ENCODE measurements at places on chromosomes 1 and 21.

GRCh38 chr21:41784456-41785102 is 17.7 kb upstream of the RIPK4 start:
- no peak for DNase-seq

DNA sequence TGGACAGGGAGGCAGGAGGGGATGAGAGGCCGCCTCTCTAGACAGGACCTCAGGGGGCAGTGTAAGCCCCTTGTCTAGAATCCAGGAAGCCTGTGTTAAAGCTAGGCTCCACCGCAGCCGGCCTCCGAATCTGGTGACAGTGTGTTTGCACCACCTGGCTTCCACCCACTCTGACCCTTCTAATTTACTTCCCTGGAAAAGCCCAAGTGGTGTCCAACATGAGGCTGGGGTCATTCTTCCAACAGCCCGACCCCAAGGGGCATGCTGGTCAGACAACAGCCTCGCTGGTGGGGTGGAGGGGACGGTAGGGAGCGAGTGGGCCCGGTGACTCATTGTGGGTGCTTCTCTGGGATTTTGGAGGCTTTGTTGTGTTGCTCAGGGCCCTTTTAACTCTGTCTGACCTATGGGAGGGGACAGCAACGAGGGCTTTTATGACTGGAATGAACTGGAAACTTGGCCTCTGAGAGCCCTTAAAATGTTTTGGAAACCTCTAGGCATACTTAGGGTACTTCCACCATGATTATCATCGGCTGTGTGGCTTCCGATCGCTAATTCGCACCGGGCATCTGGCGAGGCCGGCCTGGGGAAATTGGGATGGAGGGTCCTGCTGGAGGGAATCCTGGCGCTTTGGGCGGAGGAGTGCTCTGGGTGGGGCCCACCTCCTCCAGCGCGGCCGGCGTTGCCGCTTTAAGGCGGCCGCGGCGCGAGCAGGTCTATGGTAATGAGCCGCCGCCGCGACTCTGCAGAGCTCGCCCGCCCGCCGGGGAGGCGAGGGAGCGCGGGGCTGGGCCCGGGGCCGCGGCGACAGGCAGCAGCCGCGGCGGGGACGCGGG is at the start of gene CELSR2:
Gene CELSR2, plus strand, starts transcription at position 743 of the 833 bp plus-strand sequence. CDS start 541 bp downstream, outside the sequence.
- peak; percentile 67 for DNase-seq

DNA sequence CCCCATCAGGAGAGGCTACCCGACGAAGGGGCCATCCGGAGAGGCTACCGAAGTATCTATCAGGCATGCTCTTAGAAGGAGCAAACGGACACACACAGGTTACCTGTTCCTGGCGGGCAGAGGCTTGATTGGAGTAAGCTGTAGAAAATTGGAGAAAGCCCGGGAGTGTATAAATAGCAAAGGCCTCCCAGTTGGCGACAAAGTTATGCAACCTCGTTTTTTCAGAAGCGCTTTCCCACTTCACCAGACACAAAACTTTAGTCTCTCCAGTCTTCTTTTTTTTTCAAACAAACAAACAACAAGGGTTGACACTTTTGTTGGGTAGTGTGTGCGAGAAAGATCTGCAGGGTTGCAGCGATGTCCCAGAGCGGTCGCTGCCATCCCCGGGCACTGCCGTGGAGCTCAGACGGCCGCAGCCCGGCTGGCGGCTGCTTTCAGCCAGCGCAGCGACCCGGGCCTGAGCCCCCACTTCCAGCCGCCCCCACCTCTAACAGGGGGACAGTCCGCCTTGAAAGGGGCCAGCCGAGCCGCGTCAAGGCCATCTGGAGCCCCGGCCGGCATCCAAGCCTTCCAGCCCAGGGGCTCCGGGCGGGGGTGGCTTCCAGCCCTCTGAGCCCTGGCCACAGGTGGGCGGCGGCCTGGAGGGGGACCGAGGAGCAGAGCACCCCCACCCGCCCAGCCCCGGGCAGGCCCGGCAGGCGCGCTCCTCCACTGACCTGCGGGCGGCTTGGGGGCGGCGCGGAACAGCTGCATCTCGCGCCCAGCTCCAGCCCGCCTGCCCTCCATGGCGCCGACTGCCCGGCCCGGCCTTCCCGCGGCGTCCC is 616 bp downstream of the MCOLN3 start:
- DNase-seq = no peak

- no peak for DNase-seq
These were observed 216.6 kb upstream of the B3GALT2 start for GRCh38 chr1:193402977-193403376.

- DNase-seq = peak; percentile 33
These were observed 8.6 kb downstream of the FMOD start for GRCh38 chr1:203342192-203342940.

- peak; percentile 51 for DNase-seq
These were observed 146.8 kb upstream of the DMRTA2 start for GRCh38 chr1:50570066-50570468.

DNA sequence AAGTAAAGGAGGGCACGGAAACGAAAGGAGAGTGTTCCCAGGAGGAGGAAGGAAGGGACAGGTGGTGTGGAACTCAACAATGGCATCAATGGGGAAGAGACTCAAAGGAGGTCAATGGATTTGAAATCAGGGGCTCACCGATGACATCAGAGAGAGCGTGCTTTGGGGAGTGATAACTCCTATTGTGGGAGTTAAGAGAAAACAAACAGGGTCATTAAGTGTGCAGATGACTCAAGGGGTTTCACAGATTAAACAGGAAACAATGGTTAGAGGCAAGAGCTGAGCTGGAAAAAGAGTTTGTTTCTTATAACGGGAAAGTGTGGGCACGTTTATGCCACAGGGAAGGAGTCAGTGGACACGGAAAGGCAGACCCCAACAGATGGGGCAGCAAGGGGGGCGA is 629.1 kb downstream of the SMYD3 start:
- no peak for DNase-seq

- DNase-seq = no peak
These were observed 77.6 kb upstream of the RGS18 start for GRCh38 chr1:192080684-192081083.

- DNase-seq = no peak
These were observed 21.4 kb downstream of the PLEKHA6 start for GRCh38 chr1:204338360-204338759.

- no peak for DNase-seq
These were observed 52.0 kb upstream of the TINAGL1 start for GRCh38 chr1:31524186-31524901.

- no peak for DNase-seq
These were observed 131.8 kb downstream of the ACTL8 start for GRCh38 chr1:17886838-17887441.

DNA sequence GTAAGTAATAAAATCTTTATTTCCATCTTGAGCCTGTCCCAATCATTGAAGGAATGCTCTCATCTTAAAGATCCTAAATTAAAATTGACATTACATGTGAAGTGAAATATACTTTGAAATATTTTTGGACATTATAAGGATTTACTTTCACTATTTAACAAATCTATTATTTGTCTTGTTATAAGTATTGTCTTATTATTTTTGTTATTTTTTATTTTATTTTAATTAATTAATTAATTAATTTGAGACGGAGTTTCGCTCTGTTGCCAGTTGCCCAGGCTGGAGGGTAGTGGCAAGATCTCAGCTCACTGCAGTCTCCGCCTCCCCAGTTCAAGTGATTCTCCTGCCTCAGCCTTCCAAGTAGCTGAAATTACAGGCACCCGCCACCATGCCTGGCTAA is 343.2 kb downstream of the DPYD start:
- no peak for DNase-seq

GRCh38 chr1:209402697-209403096 is 180.8 kb upstream of the CAMK1G start:
- no peak for DNase-seq

GRCh38 chr1:77424236-77424635 is 142.4 kb downstream of the AK5 start:
- DNase-seq = peak; percentile 86

GRCh38 chr21:45416620-45417019 is 11.7 kb downstream of the COL18A1 start:
- no peak for DNase-seq

- DNase-seq = peak; percentile 81
These were observed 86.9 kb upstream of the GORAB start for GRCh38 chr1:170445096-170445495.

GRCh38 chr1:43039228-43040055 is 80.8 kb upstream of the SLC2A1 start:
- no peak for DNase-seq

DNA sequence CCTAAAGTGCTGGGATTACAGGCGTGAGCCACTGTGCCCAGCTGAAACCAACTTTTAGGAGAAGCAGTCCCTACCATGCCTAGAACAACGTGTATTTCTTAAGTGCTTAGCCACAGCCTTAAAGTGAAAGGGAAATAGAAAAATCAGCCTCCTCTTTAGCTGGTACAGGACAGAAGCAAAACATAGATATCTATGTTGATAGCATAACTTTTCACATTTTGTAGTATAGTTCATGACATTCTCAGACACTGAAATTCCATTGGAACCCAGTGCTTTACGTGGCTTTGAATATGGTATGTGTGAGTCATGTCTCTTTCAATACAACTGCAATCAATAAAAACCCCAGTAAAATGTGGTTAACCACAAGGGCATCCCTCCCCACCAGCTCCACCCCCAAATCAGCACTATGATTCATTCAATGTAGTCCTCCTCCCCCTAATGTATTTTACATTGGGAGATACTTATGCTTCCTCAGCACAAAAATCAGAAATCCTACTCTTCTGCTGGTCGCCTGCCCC is 32.1 kb downstream of the TGFB2 start:
- DNase-seq = peak; percentile 99

GRCh38 chr1:93690921-93691789 is 9.5 kb upstream of the BCAR3 start:
- no peak for DNase-seq

- DNase-seq = peak; percentile 54
These were observed 109.6 kb downstream of the AKT3 start for GRCh38 chr1:243740255-243740999.

- peak; percentile 50 for DNase-seq
These were observed 30.5 kb downstream of the OR10J1 start for GRCh38 chr1:159469921-159470533.

- no peak for DNase-seq
These were observed 10.3 kb downstream of the ADGRB2 start for GRCh38 chr1:31753707-31754349.

GRCh38 chr1:229509576-229509975 is 1.4 kb upstream of the NUP133 start:
- peak; percentile 7 for DNase-seq

- no peak for DNase-seq
These were observed 6.4 kb downstream of the ARHGEF19 start for GRCh38 chr1:16205891-16206546.

GRCh38 chr21:45874716-45875415 is 106.7 kb upstream of the COL6A1 start:
- peak; percentile 97 for DNase-seq

DNA sequence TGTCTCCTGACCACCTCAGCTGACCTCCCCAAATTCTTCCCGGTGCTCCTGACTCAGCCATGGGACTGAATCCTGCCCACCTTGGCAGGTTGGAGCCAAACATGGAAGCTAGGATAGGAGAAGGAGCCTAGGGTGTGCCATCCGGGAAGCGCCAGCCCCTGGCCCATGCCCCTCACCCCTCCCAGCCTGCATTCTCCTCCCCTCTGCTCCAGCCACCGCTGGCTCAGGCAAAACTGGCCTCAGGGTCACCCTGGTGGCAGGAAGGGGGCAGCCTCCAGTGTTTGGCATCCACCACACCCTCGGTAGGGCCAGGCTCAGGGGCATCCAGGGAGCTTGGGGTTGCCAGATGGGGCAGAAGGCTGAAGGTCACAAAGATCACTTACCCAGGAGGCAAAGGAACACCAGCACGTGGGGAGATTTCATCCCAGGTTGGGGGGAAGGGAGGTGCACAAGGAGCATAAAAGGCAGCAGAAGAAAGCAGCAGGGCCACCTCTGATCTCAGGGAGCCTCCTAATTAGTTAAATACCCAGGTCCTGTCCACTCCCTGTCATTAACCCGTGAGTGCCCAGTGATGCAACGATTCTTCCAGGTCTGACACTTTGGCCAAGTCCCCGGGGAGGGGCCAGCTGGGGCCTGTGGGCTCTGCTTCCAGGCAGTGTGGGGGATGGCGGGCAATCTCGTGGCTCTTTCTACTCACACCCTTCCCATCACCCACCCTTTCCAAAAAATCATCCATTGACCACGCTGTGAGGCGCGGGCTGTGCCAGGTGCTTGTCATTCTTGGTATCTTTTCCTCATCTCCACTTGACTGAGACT is at the start of gene PLA2G2E:
Gene PLA2G2E, minus strand, starts transcription at position 481 of the 816 bp plus-strand sequence. Its CDS starts 58 bp downstream, at position 423.
- no peak for DNase-seq

DNA sequence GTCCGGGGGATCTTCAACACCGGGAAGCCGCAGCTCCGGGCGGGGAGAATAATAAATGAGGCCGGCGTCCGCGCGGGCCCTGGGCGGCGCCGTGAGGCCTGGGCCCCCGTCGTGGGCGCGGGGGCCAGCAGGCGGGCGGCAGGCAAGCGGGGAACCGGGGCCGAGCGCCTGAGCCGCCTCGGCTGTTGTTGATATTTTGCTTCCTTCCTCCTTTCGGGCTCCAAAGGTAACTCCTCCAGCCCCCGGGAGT is at the start of gene MEF2D:
Gene MEF2D, minus strand, starts transcription at position 233 of the 250 bp plus-strand sequence. CDS start 17,483 bp downstream, outside the sequence.
- no peak for DNase-seq

- no peak for DNase-seq
These were observed 436.6 kb upstream of the C1orf87 start for GRCh38 chr1:60510162-60510561.

GRCh38 chr21:28127175-28127785 is 865.4 kb downstream of the LTN1 start:
- no peak for DNase-seq

- DNase-seq = no peak
These were observed 1.3 kb downstream of the FOXE3 start for GRCh38 chr1:47417170-47418044.

- DNase-seq = no peak
These were observed 146.8 kb downstream of the NPHP4 start for GRCh38 chr1:5845376-5845775.

GRCh38 chr1:42639116-42639515 is 19.1 kb upstream of the PPIH start:
- DNase-seq = peak; percentile 39

DNA sequence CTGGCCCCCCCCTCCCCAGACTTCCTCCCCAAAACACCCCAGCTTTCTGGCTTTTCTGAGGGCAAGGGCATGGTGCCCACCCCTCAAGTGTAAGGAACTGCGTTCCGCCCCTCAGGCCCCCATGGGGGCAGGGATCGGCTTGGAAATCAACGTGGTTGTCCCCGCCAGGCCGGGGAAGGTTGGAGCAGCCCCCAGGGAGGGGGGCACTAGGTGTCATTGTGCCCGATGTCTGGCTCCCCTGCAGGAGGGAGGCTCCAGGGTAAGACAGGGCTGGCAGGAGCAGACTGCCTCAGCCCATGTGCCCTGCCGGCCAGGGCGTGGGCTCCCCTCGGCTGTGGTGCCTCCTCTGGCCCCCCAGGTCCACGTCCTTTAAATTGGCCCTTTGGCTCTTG is 7.4 kb upstream of the TFAP2E start:
- DNase-seq = no peak

- peak; percentile 86 for DNase-seq
These were observed 20.8 kb upstream of the MACF1 start for GRCh38 chr1:39183503-39184353.

- DNase-seq = peak; percentile 92
These were observed 388.2 kb downstream of the USP25 start for GRCh38 chr21:16117851-16118590.

DNA sequence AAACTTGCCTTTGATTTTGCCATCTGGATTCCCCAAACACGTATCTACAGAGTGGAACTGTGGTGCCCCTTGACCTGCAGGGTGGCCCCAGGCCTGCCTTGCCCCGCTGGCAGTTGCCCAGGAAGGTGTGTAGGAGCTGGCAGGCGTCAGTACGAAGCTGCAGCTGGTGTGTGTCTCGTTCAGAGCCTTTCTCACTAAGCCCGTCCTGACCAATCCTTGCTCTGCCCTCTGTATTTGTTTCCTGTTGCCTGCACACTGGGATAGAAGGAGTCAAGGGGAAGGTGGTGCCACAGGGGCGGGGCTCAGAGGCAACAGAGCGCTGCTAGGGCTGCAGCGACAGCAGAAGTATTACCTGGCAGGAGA is 5.2 kb upstream of the VSIG8 start:
- no peak for DNase-seq

GRCh38 chr21:33238565-33239255 is 9.0 kb downstream of the IFNAR2 start:
- DNase-seq = no peak
